ENCODE measurements at places on chromosomes 2 and 18.

GRCh38 chr2:181850936-181851560 is 40.5 kb upstream of the ITPRID2 start:
- DNase-seq: no peak

DNA sequence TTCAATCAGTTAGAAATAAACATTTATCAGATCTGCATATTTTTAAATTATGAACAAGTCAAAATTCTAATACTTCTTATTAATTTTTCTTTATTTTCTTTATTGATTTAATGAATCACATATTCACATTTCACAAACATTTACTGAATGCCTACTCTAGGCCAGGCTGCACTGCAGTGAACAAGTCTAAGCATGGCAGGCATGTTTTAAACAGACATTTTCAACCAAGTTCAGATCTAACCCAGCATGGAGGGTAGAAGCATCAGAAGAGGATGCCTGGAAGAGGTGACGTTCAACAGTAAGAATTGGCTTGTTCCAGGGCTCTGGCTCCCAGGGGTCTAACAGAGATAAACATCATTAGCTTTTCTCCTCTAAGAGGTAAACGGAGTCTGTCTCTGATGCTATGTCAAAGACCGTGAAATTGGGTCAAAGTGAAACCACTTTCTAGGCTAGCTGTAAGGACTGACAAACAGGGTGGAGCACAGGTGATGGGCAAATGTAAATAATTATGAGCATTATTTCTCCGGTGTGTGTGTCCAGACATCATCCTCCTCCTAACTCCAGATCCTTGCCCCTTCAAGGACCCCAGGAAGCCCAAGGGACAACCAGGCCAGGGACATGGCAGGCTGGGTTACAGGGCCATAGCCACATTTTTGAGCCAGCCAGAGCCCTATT is 50.6 kb downstream of the UNC50 start:
- no peak for DNase-seq

GRCh38 chr2:110837446-110838409 is 105.4 kb downstream of the ACOXL start:
- DNase-seq: no peak

DNA sequence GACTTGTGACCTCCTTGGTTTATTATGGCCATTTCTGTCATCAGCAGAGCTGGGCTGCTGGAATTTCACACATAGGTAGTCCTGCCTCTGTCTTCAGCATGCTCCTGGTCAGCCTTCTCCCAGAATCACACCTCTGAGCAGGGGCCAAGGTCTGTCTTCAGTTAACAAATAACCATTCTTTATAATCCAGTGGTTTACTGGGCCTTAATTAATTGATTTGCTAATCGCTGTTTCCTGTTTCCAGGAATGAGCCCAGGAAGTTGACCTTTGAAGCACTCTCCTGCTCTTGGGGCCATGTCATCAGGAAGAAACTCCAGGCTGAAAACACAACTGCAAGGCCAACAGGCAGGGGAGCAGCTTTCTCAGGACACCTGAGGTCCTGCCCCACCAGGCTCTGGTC is 278.5 kb downstream of the SRBD1 start:
- no peak for DNase-seq

GRCh38 chr18:78713069-78713468 is 266.5 kb upstream of the SALL3 start:
- DNase-seq: no peak
